ENCODE measurements at places on chromosomes 6 and 20.

- no peak for DNase-seq
Measured at GRCh38 chr6:39365281-39366074, 43.0 kb upstream of the KCNK16 start.

DNA sequence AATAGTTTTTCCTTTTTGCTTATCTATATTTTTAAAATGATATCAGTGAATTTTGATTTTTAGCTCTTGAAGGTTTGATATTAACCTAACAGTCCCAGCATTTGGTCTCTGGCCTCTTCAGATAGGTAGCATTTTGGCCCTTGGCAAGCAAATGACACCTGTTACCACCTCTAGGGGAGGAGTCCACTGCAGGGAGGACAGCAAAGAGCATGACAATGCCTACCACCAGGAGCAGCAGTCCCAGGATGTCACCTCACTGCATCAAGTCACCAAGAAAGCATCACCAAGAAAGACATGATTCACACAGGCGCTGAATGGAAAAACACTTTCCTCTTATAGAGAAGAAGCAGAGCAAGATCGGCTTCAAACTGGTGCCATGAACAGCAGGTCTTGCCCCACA lies 224.3 kb downstream of the UBE3D start:
- no peak for DNase-seq

GRCh38 chr6:60991427-60992028 lies 1294.5 kb downstream of the KHDRBS2 start:
- DNase-seq: no peak

DNA sequence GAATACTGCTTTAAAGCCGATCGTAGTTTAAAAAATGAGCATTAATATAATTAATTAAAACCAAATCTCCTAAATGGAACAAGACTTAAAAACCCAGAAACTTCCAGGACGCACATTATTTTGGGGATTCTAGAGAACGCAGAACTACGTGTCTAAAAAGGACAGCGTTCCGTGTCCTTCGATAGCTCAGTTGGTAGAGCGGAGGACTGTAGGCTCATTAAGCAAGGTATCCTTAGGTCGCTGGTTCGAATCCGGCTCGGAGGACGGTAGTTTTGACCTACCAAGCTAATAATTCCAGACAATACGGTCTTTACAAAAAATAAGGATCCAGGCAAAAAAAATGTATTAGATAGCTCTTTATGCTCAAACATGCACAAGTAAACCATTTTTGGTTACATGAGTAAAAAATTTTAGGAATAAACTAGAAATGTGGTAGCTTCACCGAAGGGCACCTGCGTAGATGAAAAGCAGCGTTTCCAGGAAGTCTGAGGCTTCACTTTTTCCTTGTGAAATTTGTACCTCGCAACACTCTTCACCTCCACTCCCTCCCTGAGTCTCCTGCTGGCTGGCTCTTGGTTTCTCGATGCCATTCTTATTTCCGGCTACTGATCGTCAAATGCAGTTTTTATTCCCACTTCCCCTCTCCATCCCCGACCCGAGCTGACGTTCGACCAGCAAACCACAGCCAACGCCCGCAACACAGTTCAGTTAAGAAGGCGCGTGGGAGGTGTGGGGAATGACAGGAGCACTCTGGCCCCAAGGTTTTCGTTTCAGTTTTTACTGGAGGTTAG lies 19.6 kb upstream of the ABT1 start:
- DNase-seq: no peak

- DNase-seq: no peak
Measured at GRCh38 chr20:51616060-51616459, 73.5 kb upstream of the NFATC2 start.

DNA sequence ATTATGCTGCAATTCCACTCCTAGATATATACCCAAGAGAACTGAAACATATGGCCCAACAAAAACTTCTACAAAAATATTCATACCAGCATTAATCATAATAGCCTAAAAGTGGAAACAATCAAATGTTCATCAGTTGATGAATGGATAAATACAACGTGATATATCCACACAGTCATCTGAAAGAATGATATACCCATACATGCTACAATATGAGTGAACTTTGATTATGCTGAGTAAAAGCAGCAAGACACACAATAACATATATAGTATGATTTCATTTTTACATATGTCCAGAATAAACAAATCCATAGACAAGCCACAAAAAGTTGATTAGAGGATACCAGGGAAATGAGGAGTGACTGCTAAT lies 30.7 kb downstream of the CDK19 start:
- DNase-seq: no peak

Measured in T-cell (primary cell).